ENCODE measurements at places on chromosomes 5 and 9.

GRCh38 chr9:109639674-109640579, 140.1 kb upstream of the PALM2AKAP2 start:
- peak; percentile 70 for DNase-seq

- DNase-seq = no peak
Measured at GRCh38 chr9:34163434-34163833, 15.4 kb upstream of the UBAP1 start.

DNA sequence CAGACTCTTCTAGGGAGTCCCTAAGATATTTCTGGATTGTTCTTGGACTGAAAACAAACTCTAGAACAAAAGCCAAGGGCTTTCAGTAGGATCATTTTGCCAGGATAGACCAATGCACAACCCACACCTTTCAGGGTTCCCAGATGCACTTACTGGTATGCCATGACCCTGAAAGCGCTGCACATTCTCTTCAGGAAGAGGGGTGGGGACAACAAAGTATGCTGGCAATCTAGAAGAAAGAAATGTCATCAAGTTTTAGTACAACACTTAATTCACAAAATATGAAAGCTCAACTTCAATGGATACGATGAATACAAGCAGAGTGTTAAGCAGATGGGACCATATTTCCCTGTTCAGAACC, 57.2 kb downstream of the MTMR12 start:
- DNase-seq = no peak

- DNase-seq = no peak
Measured at GRCh38 chr9:15499139-15499538, 11.6 kb downstream of the PSIP1 start.

- DNase-seq = no peak
Measured at GRCh38 chr5:158640593-158640980, 459.1 kb downstream of the EBF1 start.

GRCh38 chr9:117772960-117773359, 68.8 kb downstream of the TLR4 start:
- DNase-seq = no peak

- DNase-seq = no peak
Measured at GRCh38 chr5:5978501-5979376, 399.6 kb downstream of the MED10 start.

DNA sequence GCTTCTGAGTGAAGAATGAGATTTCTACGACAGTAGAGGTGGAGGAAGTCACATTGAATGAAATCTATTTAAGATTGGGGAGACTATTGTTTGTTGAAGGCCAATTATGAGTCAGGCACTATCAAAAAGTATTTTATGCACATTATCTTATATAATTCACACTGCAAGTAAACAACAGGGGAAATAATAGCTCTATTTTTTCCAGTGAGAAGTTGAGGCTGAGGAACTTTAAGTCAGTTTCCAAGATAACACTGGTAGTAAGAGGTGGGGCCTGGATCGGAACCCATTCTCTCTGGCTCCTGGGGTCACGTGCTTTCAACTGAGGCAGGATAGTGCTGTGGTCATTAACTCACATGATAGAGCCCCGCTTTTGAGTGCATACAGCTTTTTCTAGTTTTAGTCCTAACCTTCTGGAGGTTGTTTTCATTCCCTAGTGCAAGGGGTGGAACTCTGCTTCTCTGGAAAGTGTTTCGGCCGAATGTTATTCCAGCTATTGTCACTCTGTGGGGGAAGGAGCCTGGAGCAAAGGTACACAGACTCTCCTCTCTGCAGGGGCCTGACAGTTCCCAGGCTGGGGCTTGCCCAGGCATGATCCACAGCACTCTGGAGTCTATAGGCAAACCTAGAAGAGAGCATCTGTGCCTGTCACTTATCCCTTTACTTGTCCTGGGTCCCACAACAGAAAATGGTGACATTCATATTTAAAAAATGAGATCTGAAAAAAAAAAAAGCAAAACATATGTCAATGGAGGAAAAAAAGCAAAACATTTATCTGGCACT, 352.4 kb upstream of the ACTBL2 start:
- DNase-seq = no peak

DNA sequence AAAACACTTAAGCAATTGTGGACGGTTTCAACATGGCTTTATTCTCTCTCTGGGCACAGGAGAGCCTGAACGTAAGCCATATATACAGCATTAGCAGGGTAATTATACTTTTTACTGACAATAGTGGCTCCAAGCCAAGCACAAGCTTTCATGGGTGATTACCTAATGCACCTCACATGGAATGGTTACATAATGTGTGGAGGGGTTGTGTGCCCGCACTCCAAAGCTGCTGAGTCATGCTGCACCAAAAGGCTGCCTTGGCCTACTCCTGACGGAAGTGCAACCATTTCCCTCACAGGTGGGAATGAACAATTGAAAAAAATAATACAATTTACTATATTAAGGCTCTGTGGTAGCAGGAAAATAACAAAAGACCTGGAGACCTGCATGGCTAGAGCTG, 86.5 kb upstream of the ATP10B start:
- no peak for DNase-seq

DNA sequence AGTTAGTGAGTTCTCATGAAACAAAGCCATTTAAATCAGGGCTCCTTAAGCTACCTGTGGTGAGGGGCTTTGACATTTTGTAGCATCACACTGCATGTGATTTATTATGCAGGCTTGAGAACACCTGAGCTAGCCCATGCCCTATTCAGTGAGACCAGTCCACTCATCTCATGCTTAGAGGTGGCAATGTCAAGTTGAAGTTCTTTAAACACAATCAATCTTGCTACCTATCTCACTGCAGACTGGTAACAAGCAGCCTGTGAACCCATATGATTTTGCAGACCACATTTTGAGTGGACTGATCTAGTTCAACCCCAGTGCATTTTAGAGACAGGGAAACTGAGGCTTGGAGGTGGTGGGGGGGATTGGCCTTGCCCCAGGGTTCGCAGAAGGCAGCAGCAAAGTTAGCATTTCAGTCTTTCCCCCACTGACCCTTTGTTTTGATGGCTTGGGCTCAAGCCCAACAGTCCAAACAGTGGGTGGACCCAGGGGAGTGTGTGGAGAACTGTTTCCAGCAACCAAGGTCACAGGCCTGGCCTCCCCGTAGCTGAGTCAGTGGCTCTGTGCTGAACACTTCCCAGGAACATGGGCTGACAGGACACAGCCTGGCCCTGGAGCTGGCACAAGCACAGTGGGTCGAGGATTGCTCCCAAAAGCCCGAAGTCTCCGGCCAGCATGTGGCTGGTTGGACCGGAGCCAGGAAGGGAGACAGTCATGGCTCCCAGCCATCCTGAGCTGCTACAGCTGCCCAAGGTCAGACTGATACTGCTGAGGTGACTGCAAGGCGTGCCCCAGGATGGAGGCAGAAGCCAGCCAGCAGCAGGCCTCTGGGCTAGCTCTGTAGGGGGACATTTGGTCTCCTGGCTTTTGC, 95.3 kb downstream of the RGS3 start:
- peak; percentile 93 for DNase-seq

GRCh38 chr5:103942587-103943186, 380.1 kb upstream of the NUDT12 start:
- no peak for DNase-seq

GRCh38 chr5:18745988-18746615, 1111.8 kb downstream of the TAF11L14 start:
- DNase-seq = no peak

- no peak for DNase-seq
Measured at GRCh38 chr9:130215341-130216119, 43.3 kb downstream of the NCS1 start.

DNA sequence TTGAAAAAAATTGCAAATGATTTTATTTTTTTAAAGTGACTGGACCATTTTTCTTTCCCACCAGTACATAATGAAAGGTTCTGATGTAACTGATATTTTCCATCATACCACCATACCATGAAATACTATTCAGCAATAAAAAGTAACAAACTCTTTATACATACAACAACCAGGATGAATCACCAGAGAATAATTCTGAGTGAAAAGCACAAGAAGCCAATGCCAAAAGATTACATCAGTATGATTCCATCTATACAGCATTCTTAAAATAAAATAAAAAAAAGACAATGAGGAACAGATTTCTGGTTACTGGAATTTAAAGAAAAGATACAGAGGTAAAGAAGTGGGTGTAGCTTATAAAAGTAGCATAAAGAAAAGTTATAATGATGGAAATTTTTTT, 423.7 kb upstream of the ST8SIA4 start:
- no peak for DNase-seq

- DNase-seq = peak; percentile 16
Measured at GRCh38 chr9:114282926-114283325, 40.0 kb upstream of the ORM1 start.

- no peak for DNase-seq
Measured at GRCh38 chr9:695252-695651, 146.2 kb upstream of the DMRT1 start.

DNA sequence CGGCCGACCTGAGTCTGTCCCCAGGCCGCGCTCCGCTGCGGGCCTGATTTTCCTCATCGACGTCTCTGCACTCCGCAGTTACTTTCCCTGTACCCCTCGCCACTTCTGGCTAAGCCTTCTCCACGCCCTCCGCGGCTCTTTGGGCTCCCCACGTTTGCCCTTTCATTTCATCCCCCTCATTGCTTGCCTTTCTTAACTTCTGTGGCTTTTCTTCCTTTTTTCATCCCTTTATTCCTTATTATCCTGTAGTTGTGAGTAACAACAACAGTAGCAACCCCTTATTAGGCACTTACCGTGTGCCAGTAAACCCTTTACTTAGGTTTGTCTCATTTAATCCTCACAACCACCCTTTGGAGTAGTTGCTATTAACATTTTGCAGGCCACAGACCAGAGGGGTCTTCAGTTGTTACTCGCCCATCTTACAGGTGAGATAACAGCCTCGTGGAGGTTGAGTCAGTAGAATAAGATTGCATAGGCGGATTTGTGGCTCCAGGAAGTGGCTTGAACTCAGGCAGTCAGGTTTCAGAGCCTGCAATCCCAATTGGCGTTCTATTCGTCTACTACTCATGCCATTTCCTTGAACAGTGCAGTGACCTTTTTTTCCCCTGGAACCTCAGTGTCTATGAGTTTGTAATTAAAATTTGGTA, 724 bp downstream of the TCERG1 start:
- no peak for DNase-seq

GRCh38 chr9:91734371-91734981, 215.6 kb downstream of the ROR2 start:
- DNase-seq = peak; percentile 90

DNA sequence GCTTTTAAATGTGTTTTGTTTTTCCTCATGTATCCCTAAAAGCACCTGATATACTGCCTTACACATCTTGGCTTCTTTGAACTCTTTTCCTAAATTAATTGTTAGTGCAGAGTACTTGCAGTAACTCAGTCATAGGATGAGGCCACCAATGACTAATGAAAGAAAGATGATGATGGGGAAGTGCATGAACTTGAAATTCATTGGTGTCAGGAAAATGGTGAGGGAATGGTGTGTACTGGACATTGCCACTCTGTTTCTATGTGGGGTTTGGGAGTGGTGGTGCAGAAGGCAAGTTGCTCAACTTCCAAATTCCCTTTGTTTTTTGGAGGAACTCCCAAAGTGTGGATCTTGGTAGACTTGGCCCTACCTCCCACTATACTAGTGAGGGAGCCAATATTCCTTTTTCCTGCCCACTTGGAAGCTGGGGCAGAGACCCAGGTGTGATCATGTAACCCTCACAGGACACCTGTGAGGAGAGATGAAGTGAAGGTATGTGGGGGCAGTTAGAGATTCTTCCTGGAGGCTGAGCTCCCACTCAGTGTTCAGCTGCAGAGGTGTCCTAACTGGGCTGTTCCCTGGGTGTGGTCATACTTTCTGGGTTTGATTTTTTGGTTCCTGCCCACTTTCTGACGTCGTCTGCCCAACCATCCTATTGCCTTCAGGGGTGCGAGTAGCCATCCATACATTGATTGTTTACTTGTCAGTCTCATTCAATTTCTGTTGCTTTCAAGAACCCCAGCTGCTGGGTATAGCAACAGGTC, 298.5 kb downstream of the MAST4 start:
- no peak for DNase-seq

- DNase-seq = no peak
Measured at GRCh38 chr5:77560677-77561263, 68.7 kb upstream of the WDR41 start.

DNA sequence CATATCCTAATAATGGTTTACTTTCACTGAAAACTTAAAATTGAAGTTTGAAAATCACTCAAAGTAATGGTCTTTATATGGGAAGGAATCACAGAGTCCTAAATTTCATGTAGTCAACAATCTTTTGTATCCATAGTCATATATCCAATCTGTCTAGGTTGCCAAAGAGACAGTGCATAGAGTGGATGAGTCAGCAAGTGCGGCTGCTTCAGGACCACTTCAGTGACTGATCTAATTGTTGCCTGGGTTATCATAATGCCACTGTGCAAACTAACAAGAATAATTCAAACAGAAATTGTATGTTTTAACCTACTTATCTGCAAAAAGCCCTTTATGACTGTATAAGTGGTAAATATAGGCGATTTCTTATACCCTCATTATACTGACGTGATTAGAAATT, 211.3 kb upstream of the PRR16 start:
- DNase-seq = no peak

DNA sequence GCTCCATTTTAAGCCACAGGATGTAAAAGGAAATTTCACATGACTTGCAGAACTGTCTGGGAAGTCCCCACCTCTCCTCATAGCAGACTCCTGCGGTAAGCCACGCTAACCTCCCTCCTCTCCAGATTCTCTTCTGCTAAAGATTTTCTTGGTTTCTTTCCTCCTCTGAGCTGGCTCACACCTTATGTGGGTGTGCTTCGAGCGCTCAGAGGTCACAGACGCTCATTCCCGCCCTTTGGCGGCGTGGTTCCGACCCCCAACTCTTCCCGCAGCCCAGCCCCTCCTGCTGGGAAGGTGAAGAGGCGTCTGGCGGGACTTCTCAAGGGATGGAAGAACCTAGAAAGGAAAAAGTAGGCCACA, 32.9 kb upstream of the CDK20 start:
- DNase-seq = no peak

DNA sequence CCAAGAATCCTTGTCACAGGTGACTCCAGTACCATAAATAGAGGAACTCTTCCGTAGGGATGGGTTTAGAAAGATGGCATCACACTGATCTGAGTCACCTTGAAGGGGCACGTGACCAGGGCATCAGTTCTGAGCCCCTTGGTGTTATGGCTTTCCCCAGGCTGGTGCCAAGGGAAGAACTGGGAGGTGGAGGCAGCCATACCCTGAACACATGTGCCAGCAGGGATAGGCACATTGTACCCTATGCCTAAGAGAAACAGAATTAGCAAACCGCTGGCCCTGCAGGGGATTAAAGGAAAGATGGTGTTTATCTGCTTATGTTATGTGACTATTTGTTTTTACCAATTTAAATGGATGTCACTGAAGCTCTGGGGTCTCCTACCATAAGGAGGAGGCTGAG, 196.2 kb downstream of the RGS3 start:
- no peak for DNase-seq

DNA sequence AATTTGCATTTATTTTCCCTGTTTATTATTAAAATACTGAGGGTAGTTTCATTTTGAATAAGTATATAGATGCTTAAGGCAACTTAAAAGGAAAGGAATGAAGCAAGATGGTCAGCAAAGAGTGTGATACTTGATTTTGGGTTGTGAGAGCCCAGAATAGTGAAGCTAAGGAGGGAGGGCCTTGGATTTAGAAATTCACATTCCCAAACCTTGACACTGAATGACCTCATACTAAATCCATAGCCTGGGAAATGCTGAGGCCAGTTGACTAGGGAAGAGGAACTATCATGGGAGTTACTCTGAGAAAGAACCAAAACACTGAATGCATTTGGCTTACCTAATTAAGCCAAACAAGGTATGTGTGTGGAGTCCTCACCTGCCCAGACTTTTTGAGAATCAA, 292.5 kb downstream of the SPATA31D1 start:
- DNase-seq = no peak

- no peak for DNase-seq
Measured at GRCh38 chr9:123710299-123710698, 219.6 kb downstream of the DENND1A start.

- no peak for DNase-seq
Measured at GRCh38 chr5:80368661-80369480, 39.0 kb upstream of the ZFYVE16 start.

Measured in aorta (tissue), 5 donors.